ENCODE measurements at places on chromosomes 4 and X. TPM values are rescaled to one million over a fixed set of nuclear protein-coding genes. Genes with fewer than 3 reads are reported as not detected.

Gene MCTS1
- 36.9 TPM for total RNA-seq

Gene NCAPG
- total RNA-seq = 16.2 TPM

Gene TENM3
- 38.1 TPM for total RNA-seq

Gene RBMX2
- total RNA-seq = 22.1 TPM

Gene FDCSP
- not detected for total RNA-seq

Gene PCDH11X
- total RNA-seq = not detected
